Natural killer cell (primary cell): ENCODE measurements at places on chromosomes 7 and 10. TPM values are rescaled to one million over a fixed set of nuclear protein-coding genes. Genes with fewer than 3 reads are reported as not detected.

DNA sequence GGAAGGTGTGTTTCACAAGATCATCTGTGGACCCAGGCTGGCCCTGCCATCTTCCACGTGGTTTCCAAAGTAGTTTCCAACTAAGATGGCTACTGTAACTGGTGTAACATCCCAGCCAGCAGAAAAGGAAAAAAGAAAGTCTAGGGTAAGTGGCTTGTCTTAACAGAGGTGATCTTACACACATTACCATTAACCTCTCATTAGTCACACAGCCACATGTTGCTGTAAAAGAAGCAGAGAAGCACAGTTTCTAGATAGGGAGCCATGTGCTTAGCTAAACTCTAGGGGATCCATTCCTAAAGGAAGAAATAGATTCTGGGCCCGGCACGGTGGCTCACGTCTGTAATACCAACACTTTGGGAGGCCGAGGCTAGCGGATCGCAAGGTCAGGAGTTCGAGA, 54.3 kb downstream of the ZNF438 start:
- no peak for DNase-seq

DNA sequence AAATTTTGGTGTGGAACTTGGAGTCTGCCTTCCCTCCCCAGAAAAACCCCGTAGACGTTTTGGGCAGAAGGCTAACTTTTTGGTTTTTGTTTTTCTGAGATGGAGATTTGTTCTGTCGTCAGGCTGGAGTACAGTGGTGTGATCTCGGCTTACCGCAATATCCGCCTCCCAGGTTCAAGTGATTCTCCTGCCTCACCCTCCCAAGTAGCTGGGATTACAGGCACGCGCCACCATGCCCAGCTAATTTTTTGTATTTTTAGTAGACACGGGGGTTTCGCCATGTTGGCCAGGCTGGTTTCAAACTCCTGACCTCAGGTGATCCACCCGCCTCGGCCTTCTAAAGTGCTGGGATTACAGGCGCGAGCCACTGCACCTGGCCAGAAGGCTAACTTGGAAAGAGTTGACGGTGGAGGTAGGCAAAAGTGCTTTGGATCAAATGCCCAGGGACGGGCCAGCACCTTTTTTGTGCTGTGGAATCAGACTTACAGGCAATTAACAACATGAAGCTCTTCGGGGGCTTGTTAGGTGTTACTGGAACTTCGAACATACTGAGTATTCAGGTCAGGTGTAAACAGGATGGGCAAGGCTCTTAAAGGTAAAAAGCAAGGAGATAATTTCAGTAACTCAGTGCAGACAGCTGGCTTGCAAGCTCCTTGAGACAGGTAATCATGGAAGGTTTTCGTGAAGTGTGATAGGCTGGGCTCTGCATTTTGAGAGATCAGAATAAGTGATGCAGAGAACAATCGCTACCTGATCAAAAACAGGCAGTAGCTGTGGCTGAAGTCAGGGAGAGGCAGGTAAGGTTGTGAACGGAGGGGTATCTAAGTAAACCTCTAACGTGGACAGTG, 1.8 kb downstream of the PPP1R35 start:
- no peak for DNase-seq

DNA sequence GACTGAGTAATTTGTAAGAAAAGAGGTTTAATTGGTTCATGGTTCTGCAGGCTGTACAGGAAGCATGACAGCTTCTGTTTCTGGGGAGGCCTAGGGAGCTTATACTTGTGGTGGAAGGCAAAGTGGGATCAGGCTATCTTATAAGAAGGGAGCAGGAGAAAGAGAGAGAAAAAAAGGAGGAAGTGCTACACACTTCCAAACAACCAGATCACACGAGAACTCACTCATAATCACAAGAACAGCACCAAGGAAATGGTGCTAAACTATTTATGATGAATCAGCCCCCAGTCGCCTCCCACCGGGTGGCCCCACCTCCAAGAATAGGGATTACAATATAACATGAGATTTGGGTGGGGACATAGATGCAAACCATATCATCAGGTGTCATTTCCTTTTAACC, 89.1 kb upstream of the KCNMA1 start:
- DNase-seq, result no peak

- DNase-seq, result peak; percentile 39
These were observed 34.8 kb downstream of the LUC7L2 start for GRCh38 chr7:139394540-139394939.

PRSS58 gene
- not detected for total RNA-seq

NUDCD3 gene
- 79.9 TPM for total RNA-seq
